Foreskin keratinocyte (primary cell): ENCODE measurements at places on chromosomes 2 and 18. TPM values are rescaled to one million over a fixed set of nuclear protein-coding genes. Genes with fewer than 3 reads are reported as not detected.
A peak's percentile ranks its signal among the peaks of the same experiment; 100 is the strongest.

GRCh38 chr2:68429311-68429826 lies 37.7 kb downstream of the FBXO48 start:
- DNase-seq = peak; percentile 6

The MGAT5 gene
- total RNA-seq = 60.2 and 83.1 TPM in 2 replicates

The IL36RN gene
- 0.67 and 0.88 TPM in 2 replicates for total RNA-seq

- no peak for DNase-seq
Observed at GRCh38 chr2:144670080-144670479, 150.2 kb upstream of the ZEB2 start.

GRCh38 chr2:86482034-86482433 lies 40.9 kb downstream of the KDM3A start:
- DNase-seq = peak; percentile 14

GRCh38 chr2:41896186-41896846 lies 151.5 kb upstream of the PKDCC start:
- DNase-seq = no peak

- no peak for DNase-seq
Observed at GRCh38 chr2:55985406-55985805, 61.8 kb upstream of the EFEMP1 start.

GRCh38 chr2:160157861-160158829 lies 41.9 kb downstream of the ITGB6 start:
- DNase-seq = peak; percentile 94

The EIF2AK3 gene
- total RNA-seq = 16.6 and 17.8 TPM in 2 replicates

GRCh38 chr18:43507842-43508481 lies 230.7 kb upstream of the SYT4 start:
- no peak for DNase-seq

The R3HDM1 gene
- total RNA-seq = 31.7 and 38.4 TPM in 2 replicates

GRCh38 chr2:170942615-170943014 lies 13.6 kb downstream of the GORASP2 start:
- DNase-seq = no peak

- DNase-seq = peak; percentile 43
Observed at GRCh38 chr18:34911661-34912384, 129.4 kb upstream of the MAPRE2 start.

DNA sequence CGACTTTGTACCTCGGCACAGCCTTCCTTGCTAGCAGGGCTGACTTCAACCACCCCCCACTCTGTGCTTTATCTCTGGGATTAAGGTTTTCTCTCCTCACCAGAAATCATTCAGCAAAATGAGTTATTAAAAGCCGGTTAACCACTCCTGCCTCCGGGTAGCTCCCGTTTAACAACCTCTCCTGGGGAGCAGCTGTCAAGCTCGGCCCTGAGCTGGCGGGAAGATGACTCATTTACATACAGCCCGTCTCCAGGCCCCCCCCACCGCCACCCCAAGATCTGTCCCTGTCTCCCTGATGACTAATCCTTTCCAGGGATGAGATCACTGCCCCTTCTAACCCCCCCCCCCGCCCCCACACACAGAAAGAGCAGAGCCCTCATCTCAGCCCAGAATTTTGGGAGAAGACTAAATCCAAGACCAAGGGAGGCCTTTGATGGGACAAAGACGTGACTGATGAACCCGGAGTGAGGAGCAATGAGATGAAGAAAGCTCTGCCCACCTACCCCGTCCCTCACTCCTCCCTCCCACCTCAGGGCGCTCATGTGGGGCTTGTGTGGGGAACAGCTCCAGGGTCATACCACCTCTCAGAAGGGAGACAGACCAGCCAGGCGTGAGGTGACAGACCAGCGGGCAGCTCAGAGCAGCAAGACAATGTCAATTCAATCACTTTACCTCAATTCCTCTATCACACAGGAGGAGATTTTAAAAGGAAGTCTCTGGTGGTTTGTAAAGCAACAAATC lies 131.4 kb downstream of the MSH2 start:
- peak; percentile 39 for DNase-seq
